Esophagus squamous epithelium (tissue), 5 donors: ENCODE measurements at places on chromosomes 5 and 9.

DNA sequence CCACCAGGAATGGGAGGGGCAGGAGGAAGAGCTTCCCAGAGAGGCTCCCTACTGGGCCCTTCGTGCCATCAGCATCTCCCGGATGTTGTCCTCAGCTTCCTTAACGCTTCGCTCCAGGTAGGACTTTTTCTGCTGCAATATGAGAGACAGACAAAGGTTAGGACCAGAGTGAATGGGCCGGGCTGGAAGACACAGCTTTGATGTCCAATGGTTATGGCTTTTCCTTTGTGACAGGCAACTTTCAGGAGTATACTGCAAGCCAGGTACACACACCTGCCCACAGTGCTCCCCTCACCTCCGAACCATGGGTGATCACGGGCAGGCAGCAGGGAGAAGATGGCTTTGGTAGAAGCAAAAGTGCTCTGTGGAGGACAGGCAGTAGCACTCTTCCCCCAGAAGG, 57.0 kb downstream of the PFDN1 start:
- no peak for DNase-seq

GRCh38 chr9:130265431-130266235, at the start of gene HMCN2:
TSS of gene HMCN2 (plus strand) at chr9:130265760. CDS start at chr9:130265879, 119 bp downstream.
- no peak for DNase-seq

GRCh38 chr5:74017786-74018211, 391.8 kb downstream of the ARHGEF28 start:
- DNase-seq = no peak

- no peak for DNase-seq
Observed at GRCh38 chr9:14301583-14302021, 12.3 kb downstream of the NFIB start.

DNA sequence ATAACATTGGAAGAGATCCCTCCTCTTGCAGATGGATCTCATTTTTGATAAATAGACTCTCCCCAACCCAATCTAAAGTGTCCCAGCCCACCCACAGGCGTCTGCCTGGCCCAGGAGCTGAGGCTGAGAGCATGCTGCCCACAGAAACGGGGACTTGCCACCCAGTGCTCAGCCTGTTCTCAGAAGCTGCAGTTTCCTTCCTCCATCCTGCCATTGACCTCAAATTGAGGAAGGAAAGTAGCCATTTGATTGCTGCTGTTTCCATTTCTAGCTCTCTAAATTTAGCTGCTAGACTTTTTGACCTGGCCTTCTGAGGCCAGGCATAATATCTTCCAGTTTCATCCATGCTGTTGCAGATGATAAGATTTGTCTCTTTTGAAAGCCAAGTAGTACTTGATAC, 31.1 kb upstream of the FRMD3 start:
- DNase-seq = no peak

- no peak for DNase-seq
Observed at GRCh38 chr9:98173181-98173580, 19.3 kb downstream of the CORO2A start.

GRCh38 chr9:117000834-117001233, 313.7 kb downstream of the TRIM32 start:
- DNase-seq = no peak

- DNase-seq = no peak
Observed at GRCh38 chr5:126513703-126514102, 81.3 kb downstream of the ALDH7A1 start.
